ENCODE measurements at places on chromosomes 5 and 9.

- DNase-seq: no peak
These were observed 42.5 kb downstream of the CYSTM1 start for GRCh38 chr5:140217299-140218026.

DNA sequence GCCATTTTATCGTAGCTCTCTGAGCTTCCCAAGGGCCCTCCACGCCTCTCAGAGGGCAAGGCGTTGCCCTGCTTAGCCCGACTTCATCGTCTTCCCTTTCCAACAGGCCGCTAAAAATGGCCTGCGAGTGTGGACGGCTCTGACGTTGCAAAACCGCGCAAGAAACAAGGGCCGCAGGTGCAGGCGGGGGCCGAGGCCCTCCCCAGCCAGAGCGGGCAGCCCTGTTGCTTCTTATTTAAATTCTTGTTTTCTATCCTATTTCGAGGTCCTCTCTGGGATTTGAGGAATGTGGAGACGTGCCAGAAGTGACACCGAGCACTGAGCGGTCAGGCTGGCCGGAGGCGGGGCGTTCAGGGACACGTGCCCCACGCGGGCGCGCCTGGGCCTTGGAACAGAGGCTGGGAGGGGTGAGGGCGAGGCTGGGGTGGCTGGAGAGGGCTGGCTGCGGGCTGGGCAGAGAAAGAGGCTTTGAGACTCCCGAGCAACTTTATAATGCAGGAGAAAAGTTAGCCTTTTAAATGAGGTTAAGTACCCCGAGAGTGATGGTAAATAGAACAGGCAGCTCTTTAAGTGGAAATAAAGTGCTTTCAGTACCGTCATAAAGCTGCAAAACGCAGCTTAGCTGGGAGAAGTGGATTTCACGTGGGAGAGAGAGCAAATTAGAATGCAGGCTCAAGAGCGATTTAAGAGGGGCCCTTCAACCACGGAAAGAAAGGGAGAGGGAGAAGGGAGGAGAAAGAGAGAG, 243.6 kb downstream of the AUH start:
- DNase-seq: peak; percentile 46

GRCh38 chr5:133420440-133421301, 191.7 kb downstream of the FSTL4 start:
- DNase-seq: no peak

DNA sequence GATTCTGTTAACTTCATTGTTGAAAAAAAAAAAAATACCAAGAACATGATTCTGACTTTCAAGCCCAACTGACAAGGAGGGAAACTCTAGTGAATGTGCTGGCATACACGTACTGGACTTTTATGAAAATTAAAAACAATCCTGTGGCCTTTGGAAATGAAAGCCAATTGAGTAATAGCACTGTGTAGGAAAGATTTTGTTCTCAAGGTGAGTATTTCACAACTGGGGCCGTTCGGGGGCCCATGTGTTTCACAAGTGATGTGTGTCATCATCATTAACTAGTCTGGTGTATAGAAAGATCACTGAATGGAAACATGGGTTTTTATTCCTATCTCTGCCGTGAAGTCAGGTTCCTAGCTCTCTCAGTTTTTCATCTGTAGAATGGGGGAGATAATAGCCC, 605.0 kb upstream of the CLINT1 start:
- DNase-seq: no peak

DNA sequence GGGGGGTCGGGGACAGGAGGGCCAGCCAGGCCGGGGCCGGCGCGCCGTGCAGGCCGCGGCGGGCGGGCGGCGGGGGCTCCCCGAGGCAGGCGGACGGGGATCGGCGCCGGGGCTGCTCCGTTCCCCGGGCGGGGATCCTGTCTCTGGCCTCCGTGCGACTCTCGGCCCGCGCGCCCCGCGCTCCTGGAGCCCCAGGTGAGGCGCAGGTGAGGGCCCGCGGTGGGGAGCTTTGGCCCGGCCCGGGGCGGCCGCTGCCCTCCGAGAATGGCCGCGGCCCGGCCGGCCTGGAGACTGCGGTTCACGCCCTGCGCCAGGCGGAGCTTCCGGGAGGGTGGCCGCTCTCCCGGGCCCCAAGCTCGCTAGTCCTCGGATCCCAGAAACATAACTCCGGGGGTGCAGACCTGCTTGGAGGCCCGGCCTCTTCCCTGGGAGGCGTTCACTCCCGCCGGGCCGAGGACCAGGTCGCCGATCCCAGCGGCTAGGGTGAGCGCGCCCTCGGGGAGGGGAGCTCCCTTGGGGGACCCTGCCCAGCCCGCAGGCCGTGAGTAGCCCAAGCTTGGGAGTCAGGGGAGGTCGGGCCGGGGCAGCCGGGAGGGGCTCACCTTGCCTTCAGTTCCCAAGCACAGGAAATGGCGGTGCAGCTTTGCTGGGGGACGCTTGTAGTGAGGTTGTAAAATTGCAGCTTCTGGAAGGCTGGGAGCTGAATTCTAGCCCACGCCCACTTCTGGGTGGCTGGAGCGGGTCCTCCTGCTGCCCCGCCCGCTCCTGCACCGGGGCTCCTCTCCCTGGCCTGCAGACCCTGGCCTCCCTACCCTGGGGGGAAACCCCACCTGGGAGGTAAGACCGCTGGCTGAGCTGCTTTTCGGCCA, 723 bp downstream of the PPP1R26 start:
- DNase-seq: no peak

DNA sequence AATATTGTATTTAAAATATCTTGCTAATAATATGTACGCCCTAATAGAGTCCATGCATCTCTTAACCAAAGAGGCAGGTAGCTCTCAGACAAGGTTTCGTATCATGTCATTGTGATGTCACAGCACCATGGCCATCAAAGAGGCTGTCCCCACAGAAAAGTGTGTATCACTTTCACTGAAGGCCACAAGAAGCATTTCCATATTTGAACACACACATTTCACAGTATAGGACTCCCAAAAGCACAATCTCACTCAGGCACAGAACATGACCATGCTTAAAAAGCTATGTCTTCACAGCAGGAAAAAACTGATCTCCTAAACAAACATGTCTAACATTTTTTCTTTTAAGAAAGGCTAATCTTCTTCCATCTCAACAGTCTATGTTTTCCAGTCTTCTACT, 133.8 kb downstream of the DENND1A start:
- DNase-seq: no peak

DNA sequence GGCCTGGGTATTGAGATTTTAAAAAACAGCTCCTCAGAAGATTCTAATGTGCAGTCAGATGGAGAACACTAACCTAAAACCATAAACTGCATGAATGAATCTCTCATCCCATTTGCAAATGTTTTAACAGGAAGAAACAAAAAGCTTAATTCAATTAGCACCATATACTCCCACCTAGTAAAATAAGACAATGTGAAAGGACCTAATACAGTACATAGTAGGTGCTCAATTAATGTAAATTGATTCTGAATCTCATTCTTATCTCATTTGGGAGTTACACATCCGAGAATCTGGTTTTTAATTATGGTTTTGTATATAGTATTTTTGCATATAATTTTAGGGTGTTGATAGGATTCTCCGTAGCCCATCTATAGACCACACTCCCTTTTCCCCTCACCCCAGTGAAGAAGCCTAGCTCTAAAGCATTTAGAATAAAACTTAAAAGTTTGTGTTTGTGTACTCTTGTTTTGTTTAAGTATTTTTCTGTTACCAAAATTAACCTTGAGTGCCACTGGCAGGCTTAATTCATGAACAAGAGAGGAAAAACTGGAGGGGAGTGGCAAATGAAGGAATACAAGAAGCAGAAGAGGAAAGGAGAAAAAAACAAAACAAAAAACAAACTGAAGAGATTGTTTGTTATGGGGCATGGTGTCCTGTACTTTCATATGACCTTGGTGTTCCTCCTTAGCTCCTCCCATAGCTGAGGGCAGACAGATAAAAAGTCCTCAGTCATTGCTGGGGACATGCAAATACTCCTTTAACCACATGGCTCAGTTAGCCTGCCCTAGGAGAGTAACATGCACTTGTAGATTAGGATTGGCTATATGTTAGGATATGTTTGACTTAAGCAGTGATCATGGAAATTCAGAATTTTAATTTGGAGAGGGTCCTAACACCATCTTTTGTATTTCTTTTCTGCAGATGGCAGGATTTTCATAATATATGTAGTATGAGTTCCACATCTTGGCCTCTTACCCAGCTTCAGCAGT, 1.2 kb downstream of the RNF14 start:
- no peak for DNase-seq

DNA sequence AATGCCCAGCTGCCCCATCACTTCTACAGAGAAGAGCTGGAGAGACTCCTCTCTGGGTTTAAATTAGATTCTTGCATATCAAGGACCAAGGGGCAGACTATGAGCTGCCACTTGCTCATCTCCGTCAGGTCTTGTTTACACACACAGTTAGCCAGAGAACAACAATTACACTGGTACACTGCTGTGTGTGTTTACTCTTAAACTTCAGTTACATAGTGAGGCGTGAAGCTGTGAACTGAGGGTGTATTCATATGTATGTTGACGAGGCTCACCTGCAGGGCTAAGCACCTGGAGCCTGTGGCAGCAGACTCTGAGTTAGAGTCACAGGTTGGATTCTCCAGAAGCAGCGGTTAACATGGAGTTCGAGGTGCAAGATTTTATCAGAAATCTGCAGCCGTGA, 155.4 kb upstream of the ANKH start:
- no peak for DNase-seq

- DNase-seq: no peak
These were observed 76.8 kb upstream of the CDK20 start for GRCh38 chr9:88051138-88051537.

DNA sequence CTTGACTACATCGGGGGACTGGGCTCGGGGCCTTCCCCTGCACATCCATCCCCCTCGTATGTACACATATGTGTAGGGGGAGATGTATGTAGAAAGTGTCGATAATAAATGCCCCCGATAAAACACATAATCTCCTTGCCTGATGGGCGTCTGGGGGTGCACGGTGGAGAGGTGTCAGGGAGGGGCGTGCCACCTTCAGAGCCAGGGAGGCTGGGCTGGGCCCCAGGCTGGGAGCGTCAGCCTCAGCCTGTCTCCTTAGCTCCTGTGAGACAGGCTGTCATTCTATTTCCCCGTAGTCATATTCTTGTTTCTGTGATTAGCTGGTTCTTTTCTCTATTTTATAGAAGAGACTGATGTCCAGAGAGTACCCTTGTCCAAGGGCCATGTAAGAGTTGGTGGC, 4.7 kb upstream of the RXRA start:
- no peak for DNase-seq

DNA sequence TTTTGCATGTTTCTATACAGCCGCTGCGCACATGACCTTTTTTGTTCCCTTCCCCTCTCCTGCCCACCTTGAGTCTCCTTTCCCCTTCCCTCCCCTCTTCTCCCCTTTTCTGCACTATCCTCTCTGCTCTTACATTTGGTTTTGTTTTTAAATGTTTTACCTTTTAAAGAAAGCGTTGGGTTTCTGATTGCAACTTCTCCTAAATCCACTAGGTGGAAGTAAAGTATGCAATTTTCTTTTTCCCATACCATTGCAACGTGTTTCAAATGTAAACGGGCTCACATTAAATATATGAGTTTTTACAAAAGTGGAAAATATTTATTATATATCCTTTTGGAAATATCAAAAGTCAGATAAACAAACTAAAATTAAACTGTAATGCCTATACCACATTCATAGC, 500.9 kb downstream of the DIRAS2 start:
- DNase-seq: peak; percentile 54

DNA sequence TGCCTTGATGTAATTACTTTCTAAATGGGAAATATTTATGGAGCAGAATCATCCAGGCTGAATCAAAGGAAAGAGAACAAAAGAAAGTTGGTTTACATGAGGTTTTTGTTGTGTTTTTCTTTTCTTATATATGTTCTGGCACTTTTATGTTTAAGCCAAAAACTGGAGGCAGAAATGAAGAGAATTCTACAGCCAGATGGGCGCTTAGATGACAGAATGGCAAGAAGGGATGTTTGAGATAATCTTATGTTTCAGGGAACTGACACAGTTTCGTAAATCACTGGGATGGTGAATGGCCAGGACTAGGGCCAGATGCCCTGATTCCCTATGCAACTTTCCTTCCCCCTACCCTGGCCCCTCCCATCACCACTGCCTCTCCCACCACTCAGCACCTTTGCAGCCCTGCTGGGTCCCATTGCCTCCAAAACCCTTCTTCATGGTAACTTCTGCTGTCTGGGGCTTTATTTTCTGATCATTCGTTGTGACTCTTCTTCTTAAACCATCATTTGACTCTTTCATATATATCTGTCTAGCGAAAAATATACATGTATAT, 111.8 kb downstream of the EFNA5 start:
- DNase-seq: peak; percentile 59

DNA sequence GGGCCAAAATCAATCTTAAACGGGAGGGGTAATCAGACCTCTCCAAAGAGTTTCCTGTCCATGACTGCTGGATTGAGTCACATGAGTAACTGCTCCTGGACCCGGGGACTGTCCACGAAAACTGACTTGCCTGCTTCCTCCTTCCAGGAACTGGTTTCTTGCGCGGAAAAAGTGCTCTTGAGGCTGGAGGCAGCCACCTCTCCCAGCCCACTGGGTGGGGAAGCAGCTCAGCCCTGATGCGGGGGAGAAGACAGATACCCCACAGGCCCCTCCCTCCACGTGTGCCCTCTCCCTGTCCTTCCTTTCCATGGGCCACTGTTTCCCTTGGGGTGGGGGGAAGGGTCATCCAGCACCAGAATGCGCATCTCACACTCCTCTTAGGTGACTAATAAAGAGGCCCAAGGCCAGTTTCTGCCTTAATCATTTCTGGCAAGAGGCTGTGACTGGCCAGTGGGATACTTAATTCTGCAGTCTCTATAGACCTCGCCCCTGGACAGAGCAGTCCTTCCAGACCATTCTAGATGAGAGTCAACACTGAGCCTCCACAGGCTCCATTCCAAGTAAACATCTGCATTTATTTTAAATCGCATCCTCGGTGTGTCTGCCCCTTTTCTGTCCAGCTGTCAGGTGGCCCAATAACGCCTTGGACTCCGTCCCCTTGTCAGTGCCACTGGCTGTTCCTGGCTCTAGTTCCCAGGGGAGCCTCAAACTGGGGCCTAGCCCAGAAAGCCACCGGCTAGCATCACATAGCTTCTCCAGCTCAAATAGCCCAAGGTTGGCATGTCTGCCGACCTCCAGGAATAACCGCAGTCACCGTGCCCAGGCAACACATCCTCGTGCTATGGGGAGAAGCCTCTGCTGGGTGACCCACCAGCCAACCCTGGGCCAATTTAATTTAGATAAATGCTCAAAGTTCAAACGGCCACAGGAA, 12.0 kb downstream of the REXO4 start:
- no peak for DNase-seq

DNA sequence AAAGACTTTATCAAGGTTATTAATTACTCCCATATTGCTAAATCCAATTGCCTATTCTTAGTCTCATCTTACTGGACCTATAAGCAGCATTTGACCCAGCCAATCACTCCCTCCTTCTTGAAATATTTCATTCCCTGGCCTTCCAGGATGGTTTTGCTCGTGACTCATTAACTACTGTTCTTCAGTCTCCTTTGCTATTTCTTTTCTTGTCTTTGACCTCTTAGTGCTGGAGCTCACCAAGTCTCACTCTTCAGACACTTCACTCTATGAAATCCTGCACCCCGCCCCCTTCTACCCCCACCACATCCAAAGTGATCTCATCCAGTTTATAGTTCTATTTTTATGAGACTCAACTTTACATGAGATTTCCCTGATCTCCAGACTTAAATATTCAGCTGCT, 803.1 kb upstream of the WWC1 start:
- DNase-seq: no peak
